Stimulated activated CD8-positive, alpha-beta memory T cell treated with anti-CD3 and anti-CD28 coated beads, Interleukin-7, amount 100 ng/mL, for 4 hours (primary cell): ENCODE measurements at places on chromosomes 7 and 10.

DNA sequence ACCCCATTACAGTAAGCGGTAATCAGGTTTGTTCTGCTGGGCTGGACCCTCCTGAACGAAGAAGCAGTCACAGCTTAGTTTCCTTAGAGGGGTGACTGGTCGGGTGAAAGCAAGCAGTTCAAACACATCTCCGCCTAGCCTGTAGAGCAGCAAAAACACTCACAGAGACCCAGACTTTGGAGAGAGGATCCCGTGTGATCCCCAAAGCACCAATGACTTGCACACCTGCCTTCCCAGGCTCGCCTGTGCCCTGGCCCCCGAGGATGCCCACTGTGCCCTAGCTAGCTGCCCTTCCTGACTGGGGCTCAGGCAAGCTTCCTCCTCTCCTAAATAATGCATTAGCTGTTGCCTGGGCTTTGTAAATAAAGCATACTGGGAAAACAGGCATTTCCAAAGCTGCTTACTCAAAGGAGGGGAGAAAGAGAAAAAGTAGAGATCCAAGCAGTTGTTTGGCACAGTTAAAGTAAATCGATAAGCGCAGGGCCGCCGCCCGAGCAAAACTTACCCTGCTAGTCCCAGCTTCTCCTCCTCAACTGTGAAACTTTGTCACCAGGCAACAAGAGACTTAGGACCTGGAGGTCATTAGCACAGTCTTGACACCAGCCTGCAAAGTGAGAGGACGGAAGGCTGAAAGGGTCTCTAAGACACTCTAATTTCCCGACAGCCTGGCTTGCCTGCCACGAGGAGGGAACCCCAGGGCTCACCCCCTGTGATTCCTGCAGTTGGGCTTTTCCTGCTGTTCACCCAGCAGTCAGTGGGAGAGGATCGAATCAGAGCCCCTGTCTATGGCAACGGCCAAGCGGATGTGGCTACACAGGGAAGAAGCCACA is 4.8 kb downstream of the LRRC18 start:
- no peak for DNase-seq

DNA sequence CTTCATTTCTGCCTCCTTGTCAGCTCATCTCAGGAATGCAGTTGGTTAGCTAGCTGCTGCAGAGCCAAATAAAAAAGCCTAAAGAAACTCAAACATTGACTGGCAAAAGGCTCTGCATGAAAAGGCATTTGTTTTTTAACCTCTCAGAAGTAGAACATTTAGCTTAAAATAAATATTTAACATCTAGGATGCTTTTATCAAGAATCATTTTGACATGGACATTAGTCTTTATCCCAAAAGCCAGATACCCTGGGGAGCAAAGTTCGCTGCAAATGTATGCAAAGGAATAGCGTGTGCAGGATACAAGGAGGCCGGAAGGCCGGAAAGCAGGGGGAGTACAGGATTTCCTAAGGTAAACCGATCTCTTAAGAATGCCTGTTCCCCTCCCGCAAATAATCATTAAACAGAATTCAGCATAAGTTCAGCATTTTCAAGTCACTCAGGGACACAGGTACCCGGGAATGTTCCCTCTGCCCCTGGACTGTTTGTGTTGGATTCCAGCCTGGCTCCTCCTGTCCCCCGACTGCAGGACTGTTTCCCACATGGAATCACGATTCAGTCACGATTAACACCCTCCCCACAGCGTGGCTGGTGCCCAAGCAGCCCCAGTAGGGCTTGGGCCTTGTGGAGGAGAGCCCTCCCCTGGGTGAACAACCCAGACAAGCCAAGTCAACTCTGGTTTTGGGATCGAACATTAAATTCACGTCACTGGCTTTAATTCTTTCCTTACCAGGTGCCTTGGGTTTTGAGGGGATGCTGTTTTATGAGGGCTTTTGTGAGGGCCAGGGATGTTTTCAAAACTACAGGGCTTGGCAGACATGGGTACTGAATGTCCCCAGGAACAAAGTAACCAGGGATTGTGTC is 97.8 kb downstream of the HIPK2 start:
- DNase-seq = no peak

DNA sequence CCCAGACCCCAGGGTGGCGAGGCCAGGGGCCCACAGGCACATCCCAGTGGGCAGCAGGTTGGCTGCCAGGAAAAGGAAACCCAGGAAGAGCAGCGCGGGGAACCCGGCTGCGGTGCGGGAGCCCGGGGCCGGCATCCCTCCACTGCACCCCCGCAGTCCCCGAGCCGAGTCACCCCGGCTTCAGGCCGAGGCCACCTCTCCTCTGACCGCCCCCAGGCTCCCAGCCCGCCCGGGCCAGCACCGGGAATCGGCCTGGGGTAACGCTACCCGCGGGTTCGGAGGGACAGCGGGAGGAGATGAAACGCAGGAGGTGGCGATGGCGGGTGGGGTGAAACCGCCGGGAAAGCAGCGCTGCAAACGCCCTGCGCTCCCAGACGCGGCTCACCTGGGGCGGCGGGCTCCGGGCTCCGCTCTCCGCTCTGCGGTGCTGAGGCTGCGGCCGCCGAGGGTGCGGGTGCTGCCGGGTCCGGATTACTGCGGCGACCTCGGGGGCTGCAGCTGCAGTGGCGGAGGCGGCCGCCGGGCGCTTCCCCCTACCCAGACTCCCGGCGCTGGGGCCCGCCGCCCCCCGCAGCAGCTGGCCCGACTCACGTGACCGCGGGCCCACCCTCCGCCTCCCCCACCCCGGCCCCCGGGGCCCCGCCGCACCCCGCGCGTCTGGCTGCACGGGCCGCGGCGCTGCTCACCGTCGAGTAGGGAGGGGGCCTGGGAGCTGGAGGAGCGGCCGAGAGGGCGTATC is at the start of gene SCRN1:
TSS of gene SCRN1 (minus strand) at position 545 of the 739 bp plus-strand sequence. CDS start 20,734 bp downstream, outside the sequence.
- DNase-seq = peak; percentile 30

DNA sequence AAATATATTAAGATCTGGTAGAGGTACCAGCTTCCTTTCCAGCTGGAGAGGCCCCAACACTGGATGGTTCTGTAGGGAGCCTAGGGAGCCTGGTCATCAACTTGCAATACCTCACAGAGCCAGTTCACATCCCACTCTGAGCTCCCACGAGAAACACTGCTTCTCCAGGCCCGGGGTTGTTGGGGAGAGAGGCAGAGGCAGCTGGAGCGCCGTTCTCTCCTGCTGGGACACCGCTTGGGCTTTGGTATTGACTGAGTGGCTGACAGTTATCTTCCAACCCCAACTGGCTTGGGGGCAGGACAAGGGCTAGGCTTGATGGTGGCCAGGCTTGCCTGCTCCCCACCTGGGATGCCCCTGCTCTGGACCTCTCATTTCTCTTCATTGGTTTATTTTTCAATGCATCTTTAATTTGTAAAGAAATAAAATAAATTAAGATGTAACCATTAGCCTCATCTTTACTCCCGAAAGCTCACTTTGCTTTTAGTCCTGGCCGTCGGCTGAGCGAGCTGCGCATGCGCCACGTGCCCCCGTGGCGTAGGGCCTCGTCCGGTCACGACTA is 10.0 kb upstream of the CHCHD1 start:
- peak; percentile 54 for DNase-seq

GRCh38 chr7:36474283-36475010 is 84.8 kb downstream of the ANLN start:
- DNase-seq = no peak

- no peak for DNase-seq
These were observed 130.4 kb downstream of the CUL2 start for GRCh38 chr10:34959786-34960185.

- no peak for DNase-seq
These were observed 283.7 kb downstream of the BMPER start for GRCh38 chr7:34189031-34189430.

GRCh38 chr10:96089670-96090462 is 40.2 kb upstream of the ZNF518A start:
- peak; percentile 88 for DNase-seq

DNA sequence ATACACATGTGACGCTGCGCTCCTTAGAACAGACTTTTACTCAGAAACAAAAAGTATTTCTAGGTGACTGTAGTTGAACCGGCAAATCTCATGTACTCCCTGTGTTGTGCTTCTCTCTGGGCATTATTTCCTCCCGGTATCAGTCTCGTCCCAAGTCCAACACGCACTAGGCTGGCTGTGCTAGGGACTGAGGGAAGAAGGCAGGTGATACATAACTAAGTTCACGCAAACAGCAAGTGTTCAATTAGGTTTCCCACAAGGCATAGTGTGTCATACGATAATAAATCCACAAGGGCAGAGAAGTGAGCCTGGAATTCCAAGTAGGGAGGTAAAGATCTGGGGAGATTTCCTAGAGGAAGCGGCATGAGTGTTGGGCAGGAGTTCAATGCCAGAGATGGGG is 20.4 kb downstream of the FAM53B start:
- no peak for DNase-seq

- no peak for DNase-seq
These were observed 261.8 kb downstream of the PHF14 start for GRCh38 chr7:11235491-11235890.

DNA sequence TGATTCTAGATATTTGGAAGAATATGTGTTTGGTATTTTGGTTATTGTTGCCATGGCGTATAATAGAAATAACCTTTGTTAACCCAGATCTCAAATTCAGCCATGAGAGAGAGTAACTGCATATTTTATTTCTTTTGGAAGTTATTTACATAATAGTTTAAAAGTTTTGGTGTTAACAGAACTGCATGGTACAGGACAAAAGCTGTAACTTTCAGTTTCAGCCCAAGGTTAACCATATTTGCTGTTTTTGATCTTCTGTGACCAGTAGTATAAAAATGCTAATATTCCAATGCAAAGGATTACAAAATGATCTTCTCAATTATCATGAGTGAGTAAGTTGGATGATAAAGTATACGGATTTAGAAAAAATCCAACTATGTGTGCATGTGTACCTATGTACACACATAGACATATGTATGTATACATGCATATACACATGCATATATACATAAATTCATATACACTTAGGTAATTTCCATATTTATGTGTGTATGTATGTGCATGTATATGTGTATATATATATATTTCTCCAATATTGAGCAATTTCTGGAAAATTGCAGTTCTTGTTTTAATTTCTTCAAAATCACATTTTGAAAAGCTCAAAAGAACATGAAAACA is 38.0 kb upstream of the PIP4K2A start:
- DNase-seq = no peak

DNA sequence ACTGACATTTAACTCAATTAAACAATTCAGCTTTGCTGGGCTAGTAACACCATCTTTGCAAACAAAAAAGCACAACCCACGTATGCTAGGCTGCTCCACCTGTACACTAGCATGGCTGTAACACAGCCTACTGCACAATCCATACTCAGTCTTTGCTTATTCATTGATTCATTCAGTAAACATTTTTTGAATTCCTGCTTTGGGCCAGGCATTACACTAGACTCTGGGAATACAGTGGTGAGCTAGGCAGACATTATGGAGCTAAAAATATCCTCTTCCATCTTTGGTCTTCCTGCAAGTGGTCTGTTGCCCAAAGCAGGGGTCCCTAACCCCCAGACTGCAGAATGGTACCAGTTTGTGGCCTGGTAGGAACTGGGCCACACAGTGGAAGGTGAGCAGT is 9.9 kb downstream of the CNNM1 start:
- no peak for DNase-seq

DNA sequence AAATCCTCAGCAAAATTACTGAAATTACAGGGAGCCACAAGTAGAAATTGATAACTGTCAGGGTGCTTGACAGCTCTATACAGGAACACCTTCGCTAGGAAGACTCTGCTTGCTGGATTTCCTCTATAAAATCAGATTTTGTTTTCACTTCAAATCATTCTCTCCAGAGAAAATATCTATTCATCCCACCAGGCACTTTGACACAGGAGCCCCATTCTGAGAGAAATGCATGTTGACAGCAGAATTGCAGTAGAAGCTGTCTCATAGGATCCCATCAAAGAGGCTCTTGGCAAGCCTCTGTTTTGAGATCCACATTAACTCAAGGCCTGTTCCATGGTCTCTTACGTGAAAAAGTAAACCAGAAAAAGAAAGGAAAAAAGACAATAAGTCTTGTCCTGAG is 116.8 kb downstream of the PDE1C start:
- no peak for DNase-seq

DNA sequence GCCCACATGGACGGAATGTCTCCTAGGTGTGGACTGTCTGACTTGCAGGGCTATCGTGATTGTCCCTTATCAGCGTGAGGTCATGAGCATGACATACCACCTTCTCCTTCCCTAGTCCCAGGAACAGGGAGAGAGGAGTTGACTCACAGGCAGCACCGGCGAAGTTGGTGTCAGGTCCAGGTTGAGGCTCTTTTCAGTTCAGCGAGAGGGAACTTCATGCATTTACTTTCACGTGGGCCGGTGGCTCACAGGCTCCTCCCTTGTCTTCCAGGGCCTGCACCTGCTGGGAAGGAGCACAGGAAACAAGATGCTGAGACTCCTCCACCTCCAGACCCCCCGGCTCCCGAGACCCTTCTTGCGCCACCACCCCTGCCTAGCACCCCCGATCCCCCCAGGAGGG is 46.1 kb downstream of the PROSER2 start:
- DNase-seq = no peak

DNA sequence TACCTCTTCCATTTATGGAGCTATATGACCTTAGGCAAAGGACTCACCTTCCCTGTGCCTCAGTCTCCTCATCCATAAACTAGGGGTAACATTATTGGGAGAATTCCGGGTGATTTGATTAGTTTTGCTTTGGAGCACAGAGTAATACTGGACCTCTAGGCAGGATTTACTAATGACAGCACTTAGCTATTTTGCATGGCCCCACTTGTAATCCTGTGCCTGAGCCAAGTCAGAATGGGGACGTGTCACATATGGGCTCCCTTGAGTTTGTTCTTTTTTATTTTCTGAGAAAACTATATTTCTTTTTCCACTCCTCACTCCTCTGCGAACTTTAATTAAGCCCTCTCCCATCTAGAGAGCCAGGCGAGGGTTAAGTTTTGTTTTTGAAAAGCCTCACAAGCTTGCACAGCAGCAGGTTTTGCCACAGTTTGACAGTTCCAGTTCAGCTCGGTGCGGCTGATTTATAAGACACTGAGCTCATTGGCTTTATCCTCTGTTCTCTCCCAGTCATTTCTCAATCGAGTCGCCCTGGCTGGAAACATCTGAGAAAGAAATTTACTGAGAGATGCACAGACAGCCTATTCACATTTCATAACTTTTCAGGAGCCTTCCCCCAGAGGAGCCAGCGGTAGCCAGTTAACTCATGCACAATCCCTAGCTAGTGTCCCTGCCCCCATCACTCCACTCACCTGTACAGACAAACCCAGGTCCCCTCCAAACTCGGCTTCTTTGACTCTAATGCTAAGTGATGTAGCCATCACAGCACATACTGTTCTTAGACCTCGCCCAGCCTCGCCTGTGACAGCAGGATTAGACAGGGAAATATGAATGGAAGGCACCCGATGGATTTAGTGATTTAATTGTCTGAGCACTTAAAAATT is 441.9 kb upstream of the NPVF start:
- DNase-seq = no peak

DNA sequence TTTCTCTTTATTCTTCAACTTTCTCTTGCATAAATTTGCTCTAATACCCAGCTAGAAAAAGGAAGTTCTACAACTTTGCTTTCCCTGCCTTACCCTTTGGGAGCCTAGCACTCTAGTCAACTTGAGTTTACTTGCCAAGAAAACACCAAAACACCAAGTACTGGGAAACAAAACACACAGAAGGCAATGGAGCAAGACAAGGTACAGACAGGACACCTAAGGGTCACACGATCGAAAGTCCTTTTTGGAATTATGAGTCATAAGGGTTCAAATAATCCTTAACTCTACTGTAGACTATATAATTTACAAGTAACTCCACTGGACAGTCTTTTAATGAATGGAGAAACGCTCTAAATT is 42.6 kb upstream of the ANAPC16 start:
- no peak for DNase-seq

GRCh38 chr7:55246171-55246570 is 119.0 kb upstream of the LANCL2 start:
- no peak for DNase-seq

- DNase-seq = no peak
These were observed 100.2 kb downstream of the MMRN2 start for GRCh38 chr10:86857128-86857721.

GRCh38 chr10:118349235-118349634 is 7.1 kb upstream of the FAM204A start:
- DNase-seq = no peak
